Globus pallidus (tissue), 1 donor: ENCODE measurements at places on chromosomes 1 and 21.
A peak's percentile ranks its signal among the peaks of the same experiment; 100 is the strongest.

GRCh38 chr21:46552865-46553379 is 52.0 kb downstream of the S100B start:
- no peak for DNase-seq

- no peak for DNase-seq
Observed at GRCh38 chr1:34127006-34128000, 37.7 kb downstream of the CSMD2 start.

DNA sequence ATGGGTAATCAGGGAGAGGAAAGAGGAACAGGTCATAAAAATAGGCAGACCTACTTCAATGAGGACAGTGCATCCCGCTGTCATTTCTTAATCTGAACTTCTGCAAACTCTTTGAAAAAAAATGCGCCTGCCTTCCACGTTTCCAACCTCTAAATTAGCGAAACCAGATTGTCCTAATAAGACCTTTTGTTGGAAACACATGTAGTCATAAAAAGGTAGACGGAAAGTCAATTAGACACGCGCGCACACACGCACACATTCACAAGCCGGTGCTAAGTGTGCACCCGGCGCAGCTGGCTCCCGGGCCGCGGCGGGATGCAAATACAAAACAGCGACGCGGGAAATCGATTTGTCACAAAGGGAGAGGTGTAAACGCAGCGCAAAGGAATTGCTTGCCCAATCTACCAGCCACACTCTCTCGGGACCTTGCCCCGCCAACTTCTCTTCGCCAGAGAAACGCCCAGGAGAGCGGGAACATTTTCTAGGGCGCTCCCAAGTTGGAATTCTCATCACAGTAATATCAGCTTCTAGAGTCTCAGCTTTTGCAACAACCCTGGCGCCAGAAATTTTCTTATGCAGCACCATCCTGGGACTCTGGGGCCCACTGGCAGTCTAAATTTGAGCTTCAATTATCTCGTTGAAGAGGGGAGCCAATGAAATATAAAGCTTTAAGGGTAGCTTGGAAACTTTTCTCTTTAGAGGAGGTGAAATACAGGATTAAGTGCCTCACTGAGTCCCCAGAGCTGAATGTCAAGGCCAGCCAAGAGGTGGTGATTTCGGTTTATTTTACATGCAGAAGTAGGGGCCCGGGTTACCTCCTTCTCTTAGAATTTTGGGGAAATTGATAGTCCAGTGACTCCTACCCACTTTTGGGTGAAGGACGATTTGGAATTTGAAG is 4.5 kb downstream of the PRRX1 start:
- DNase-seq: no peak

DNA sequence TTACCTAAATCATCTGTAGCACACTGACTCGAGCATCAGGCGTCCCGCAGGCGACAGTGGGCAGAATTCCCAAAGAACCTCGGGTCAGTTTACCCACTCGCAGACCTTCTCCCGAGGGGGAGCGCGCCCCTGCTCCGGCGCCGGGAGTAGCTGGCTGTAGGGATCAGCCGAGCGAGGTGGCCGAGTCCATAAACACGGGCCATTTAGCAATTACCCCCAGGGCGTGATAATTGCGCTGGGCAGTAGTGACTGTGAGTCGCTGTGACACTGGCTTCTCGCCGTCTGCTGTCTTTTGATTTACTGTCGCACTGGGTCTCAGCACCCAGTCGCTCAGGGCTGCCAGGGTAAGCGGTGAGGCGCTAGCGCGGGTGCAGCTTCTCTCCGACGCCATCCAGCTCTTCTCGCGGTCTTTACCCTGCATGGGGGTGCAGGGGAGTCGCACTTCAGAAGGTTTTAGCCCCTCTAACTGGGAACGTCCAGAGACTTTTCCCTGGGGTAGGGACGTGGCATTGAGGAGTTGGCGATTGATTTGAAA is 16.2 kb downstream of the HLX start:
- no peak for DNase-seq

- DNase-seq: peak; percentile 8
Observed at GRCh38 chr1:200184196-200184595, 156.7 kb downstream of the NR5A2 start.

DNA sequence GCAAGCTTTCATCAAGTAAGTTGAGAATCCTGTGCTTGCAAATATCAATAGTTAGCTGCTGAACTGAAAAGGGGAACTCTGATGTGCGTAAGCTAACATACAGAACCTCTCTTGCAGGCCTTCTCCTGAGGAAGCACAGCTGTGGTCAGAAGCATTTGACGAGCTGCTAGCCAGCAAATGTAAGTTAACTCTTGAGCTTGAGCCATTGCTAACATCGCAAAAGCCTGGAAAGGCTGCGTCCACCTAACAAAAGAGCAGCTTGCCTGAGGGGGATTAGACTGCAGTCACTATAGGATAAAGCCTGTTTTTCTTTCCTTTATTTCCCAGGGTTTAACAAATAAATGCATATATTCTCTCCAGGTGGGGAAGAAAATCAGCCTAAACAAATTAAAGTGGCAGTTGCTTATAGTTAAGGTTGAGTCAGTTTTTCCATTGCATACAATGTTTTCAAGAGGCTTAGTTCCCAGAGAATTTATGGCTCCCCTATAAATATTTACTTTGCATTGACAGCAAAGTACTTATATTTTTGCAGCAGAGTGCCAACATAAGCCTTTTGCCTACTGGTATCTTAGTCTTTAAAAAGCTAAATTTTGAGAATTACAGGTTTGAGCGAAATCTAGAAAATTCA is 1.5 kb downstream of the RGS2 start:
- DNase-seq: peak; percentile 59

DNA sequence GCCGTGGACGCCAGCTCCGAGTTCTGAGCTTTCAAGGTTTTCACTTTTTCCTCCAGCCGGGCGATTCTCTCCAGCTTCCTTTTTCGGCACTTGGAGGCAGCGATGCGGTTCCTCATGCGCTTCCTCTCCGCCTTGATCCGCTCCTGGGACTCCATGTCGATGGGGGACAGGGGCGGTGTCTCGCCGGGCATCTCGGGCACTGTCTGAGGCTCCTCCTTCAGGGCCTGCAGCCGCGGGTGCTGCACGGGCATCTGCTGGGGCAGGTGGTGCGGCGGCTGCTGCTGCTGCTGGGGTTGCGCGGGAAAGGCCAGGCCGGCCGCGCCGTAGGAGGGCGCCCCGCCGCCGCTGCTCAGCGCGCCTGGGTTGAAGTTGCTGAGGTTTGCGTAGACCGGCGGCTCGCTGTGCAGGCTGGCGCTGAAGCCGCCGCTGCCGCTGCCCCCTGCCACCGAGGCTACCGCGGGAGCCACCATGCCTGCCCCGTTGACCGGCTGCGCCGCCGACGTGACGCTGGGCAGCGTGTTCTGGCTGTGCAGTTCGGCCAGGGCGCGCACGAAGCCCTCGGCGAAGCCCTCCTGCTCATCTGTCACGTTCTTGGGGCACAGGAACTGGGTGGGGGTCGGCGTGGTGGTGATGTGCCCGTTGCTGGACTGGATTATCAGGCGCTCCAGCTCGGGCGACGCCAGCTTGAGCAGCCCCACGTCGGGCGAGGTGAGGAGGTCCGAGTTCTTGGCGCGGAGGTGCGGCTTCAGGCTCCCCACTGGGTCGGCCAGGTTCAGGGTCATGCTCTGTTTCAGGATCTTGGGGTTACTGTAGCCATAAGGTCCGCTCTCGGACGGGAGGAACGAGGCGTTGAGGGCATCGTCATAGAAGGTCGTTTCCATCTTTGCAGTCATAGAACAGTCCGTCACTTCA is 1.4 kb downstream of the JUN start:
- peak; percentile 72 for DNase-seq

GRCh38 chr1:24415910-24416665 is 486 bp downstream of the NIPAL3 start:
- no peak for DNase-seq
